ENCODE measurements at places on chromosomes 16 and 17.

GRCh38 chr17:73098919-73099318 is 6.4 kb upstream of the SLC39A11 start:
- no peak for DNase-seq

DNA sequence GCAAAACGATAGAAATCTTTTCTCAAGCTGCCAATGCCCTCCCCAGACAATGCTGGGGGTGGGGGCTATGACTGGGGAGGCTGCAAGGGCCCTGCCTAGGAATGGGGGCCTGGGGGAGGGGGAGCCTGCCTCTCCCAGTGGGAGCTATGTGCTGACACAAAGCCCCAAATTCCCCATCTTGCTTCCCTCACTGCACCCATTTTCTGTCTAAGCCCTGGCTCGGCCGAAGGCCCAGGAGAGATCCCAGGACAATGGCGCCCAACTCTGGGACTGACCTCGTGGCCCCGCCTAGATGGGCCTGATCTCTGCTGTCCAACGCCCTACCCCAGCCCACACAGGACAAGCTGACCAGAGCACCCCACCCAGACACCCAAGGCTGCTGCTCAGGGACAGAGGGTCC is 11.1 kb upstream of the KCNJ12 start:
- no peak for DNase-seq

DNA sequence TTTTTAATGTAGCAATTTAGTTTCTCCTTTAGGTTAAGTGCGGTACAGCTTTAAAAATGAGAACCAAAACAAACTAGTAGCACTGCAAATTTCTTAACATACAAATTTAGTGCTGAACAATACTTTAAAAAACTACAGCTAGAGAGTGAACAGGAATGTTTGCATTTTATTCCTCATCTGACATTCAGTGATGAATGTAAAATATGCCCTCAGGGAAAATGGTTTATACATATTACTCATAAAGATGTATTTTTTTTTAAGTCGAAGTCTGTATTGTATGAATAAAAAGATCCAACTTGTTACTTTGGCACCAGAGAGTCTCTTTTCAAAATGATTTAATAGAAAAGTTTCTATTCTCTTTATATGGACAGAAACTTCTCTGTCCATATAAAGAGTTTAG is 96.8 kb downstream of the BRIP1 start:
- no peak for DNase-seq

DNA sequence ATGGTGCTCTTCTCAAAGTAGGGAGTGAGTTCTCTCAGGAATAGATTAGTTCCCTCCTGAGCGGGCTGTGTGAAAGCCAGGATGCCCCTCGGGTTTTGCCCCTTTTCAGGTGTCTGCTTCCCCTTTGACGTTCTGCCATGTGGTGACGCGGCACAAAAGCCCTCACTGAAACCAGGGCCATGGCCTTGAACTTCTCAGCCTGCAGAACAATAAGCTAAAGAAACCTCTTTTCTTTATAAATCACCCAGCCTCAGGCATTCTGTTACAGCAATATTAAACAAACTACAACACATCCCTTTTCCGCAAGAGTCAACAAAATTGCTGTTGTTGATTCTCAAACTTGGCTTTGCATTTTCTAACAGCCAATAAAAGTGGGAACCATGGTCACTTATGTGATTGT is 15.5 kb upstream of the CACNG5 start:
- DNase-seq = no peak

GRCh38 chr17:68805609-68806008 is 149.6 kb downstream of the ABCA8 start:
- DNase-seq = no peak

DNA sequence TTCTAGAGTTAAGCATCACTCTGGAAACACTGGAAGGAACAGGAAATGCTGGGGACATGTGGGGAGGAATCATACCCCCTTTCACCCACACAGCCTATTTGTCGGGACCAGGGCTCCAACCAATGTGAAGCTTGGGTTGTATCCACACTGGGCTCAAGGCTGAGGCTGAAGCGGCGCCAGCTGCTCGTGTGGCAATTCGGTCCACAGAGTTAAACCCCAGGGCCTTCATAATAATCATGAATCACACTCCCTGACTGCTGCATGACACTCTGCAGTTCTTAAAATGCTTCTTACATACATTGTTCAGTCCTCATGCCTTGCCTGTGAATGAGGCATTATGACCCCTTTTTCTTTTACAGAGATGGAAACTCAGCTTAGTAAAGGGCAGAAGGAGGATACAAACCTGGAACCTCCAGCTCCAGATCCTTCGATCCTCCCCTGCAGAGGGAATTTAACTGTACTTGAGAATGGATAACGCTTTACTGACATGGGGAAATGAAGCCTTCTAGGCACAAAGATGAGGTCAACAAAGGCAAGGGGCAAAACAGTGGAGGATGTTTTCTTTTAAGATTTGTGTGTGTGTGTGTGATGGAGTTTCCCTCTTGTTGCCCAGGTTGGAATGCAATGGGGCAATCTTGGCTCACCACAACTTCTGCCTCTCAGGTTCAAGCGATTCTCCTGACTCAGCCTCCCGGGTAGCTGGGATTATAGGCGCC is 72.7 kb downstream of the SOX9 start:
- no peak for DNase-seq

DNA sequence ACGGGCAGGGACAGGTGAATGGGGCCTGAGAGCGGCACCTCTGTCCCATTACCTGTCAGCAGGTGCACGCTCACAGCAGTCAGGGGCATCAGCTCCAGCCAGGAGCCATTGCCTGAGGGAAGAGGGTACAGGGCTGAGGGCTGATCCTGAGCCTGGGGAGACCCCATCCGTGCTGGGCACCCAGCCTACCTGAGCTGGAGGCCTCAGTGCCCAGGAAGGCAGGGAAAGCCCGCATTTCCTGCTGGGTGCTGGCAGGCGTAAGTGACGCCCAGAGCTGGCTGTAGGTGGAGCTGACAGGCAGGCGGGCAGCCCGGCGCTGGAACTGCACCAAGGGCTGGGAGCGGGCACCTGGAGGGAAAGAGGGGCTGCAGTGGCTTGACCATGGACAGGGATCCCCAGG is 7.4 kb downstream of the FAM171A2 start:
- DNase-seq = no peak

GRCh38 chr16:27665881-27666280 is 115.9 kb downstream of the KATNIP start:
- DNase-seq = peak; percentile 60

GRCh38 chr16:87219287-87219909 is 97.8 kb downstream of the C16orf95 start:
- no peak for DNase-seq

Measured in astrocyte of the hippocampus (primary cell).